Thoracic aorta endothelial cell (primary cell): ENCODE measurements at places on chromosomes 6 and 20. TPM values are rescaled to one million over a fixed set of nuclear protein-coding genes. Genes with fewer than 3 reads are reported as not detected.

The TREM1 gene
- total RNA-seq = not detected in 2 replicates

The LST1 gene
- 0.29 and 0.40 TPM in 2 replicates for total RNA-seq

The XKR7 gene
- not detected in 2 replicates for total RNA-seq

The SLPI gene
- total RNA-seq = not detected in 2 replicates

The SYNDIG1 gene
- total RNA-seq = not detected in 2 replicates

The ATP6V1G2 gene
- 0.50 and 0.53 TPM in 2 replicates for total RNA-seq

The SPINT3 gene
- total RNA-seq = not detected in 2 replicates

The TNFAIP3 gene
- total RNA-seq = 3.9 and 4.5 TPM in 2 replicates

The GJA10 gene
- total RNA-seq = not detected in 2 replicates

The TPX2 gene
- 120 and 177 TPM in 2 replicates for total RNA-seq

The ETV7 gene
- 0.13 and 0.14 TPM in 2 replicates for total RNA-seq
